ENCODE measurements at places on chromosomes 1 and 21. TPM values are rescaled to one million over a fixed set of nuclear protein-coding genes. Genes with fewer than 3 reads are reported as not detected.

The LYPD8 gene
- not detected for total RNA-seq

The HSD11B1 gene
- total RNA-seq: 0.07 TPM

The SMPDL3B gene
- 0.26 TPM for total RNA-seq

The NEK2 gene
- total RNA-seq: 19.7 TPM

The HFM1 gene
- total RNA-seq: 0.07 TPM

The PFKFB2 gene
- total RNA-seq: 1.8 TPM

The RNU1-4 gene
- under 0.01 TPM for total RNA-seq

The FAM78B gene
- total RNA-seq: 0.13 TPM

The SLC2A1 gene
- 45.4 TPM for total RNA-seq

The BTG2 gene
- total RNA-seq: 51.9 TPM

The PIK3C2B gene
- 25.0 TPM for total RNA-seq

The INSRR gene
- not detected for total RNA-seq

The GPX7 gene
- 16.9 TPM for total RNA-seq

The SCCPDH gene
- 61.3 TPM for total RNA-seq

The ARPC5 gene
- 312 TPM for total RNA-seq

The MAD2L2 gene
- total RNA-seq: 49.5 TPM

The CD53 gene
- total RNA-seq: not detected

The CD1E gene
- not detected for total RNA-seq

The NGF gene
- not detected for total RNA-seq

The SPRR2F gene
- total RNA-seq: not detected

The GUCA2A gene
- not detected for total RNA-seq

The OXCT2 gene
- 8.6 TPM for total RNA-seq

The FAM167B gene
- 5.5 TPM for total RNA-seq

Data from pulmonary artery endothelial cell (primary cell).